ENCODE measurements at places on chromosomes 3 and 15.

- no peaks in the 10 kb centered on the region for H3K27me3 ChIP-seq
- peaks cover 41% of the 10 kb centered on the region for H3K4me1 ChIP-seq
- DNase-seq: peak; percentile 83
- H3K36me3 ChIP-seq: no peaks in the 10 kb centered on the region
These were observed at the start of gene LRRC31 for GRCh38 chr3:169869484-169870220. Gene LRRC31, minus strand, starts transcription at chr3:169869935. Its CDS starts 128 bp downstream, at chr3:169869807.

DNA sequence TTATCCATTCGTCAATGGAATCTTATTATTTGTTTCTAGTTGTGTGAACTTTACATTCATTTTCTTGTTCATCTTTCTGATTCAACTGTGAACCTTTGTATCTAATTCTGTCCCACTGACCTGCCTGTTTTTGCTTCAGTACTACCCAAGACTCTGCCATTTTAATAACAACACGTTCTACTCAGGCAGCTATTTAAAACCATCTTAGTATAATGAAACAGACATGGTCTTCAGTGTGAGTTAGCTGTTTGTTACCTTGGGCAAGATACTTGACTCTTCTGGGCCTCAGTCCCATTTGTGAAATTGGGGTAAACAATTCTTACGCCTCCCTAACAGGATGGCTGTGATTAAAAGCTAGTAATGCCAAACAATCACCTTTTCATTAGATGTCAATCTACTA is 1.6 kb downstream of the BTBD1 start:
- H3K4me1 ChIP-seq: peaks cover 36% of the 10 kb centered on the region
- no peak for DNase-seq
- peak overlapping the region; percentile 86 for H3K27ac ChIP-seq

DNA sequence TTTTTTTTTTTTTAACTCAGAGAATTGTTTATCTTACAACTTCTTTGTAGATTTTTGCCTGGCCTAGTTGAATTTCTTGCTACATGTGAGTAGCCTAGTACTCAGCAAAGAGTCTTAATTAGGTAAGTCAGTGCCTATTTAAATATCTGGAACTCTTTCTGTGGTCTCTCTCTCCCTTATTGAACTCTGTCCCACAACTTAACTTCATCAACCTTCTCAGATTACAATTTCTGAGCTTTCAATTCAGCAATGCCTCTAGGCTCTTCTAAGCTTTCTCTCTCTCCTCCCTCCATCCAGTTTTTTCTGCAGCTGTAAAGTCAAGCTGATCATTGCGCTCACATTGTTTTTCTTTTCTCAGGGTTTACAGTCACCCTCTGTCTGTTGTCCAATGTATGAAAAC is 517.6 kb upstream of the ROBO1 start:
- no peak overlapping the region for H3K27ac ChIP-seq
- no peaks in the 10 kb centered on the region for H3K36me3 ChIP-seq
- no peak for DNase-seq
- no peaks in the 10 kb centered on the region for H3K4me1 ChIP-seq

GRCh38 chr15:80844011-80844732 is 65.0 kb downstream of the CEMIP start:
- H3K27ac ChIP-seq: no peak overlapping the region
- H3K36me3 ChIP-seq: no peaks in the 10 kb centered on the region
- no peak overlapping the region for H3K4me3 ChIP-seq
- no peak for DNase-seq

GRCh38 chr3:198088421-198088955 is 128.5 kb downstream of the LMLN start:
- DNase-seq: no peak
- no peaks in the 10 kb centered on the region for H3K4me1 ChIP-seq
- no peak overlapping the region for H3K27ac ChIP-seq
- H3K36me3 ChIP-seq: no peaks in the 10 kb centered on the region

DNA sequence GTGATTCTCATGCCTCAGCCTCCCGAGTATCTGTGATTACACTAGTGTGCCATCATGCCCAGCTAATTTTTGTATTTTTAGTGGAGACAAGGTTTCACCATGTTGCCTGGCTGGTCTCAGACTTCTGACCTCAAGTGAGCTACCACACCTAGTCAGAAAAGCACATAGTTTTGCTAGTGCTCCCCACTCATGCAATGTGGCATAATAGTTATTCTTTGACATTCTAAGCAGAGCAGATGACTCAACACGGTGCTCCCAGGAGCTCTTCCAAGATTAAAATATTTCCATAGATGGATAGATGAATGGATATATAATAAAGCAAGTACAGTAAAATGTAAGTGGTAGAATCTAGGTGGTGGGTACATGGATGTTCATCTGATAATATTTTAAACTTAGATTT is 53.1 kb upstream of the GK5 start:
- H3K27me3 ChIP-seq: no peaks in the 10 kb centered on the region
- no peak overlapping the region for H3K4me3 ChIP-seq
- no peaks in the 10 kb centered on the region for H3K4me1 ChIP-seq
- no peak overlapping the region for H3K27ac ChIP-seq
- no peak for DNase-seq

- H3K4me3 ChIP-seq: no peak overlapping the region
- DNase-seq: no peak
- H3K4me1 ChIP-seq: no peaks in the 10 kb centered on the region
- no peaks in the 10 kb centered on the region for H3K27me3 ChIP-seq
- no peak overlapping the region for H3K27ac ChIP-seq
These were observed 78.2 kb downstream of the FAIM start for GRCh38 chr3:138686771-138687221.

DNA sequence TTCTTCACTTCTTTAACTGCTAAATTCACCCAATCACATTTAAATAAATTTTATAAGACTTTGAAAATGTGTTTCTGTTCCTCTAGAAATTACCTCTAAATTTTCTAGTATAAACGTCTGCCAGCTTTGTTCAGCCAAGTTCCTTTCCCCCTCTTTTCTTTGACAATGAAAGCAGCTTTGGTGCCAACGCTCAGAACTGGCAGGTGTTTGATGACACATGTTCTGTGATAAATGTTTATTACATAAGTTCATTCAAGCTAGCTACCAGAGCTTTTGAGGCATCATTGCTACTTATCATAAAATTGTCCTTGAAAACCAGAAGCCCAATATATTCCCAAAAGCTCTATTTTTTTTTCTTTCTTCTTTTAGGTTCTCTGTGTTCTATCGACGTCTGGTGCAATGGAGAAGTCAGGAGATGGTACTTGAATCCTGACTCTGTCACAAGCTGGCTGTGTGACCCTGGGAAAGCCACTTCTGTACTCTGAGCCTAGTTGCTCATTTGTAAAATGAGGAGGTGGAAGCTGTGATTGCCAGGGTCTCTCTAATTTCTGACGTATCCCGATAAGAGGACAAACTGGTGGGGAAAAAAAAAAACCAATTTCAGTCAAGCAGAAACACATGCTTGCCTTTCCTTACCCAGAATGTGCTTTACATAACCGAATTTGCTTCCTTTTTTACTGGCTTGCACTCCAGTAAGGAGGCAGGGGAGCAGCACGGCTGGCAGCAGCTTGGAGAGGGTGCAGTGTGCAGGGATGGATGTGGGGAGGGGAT is 187.1 kb upstream of the LPP start:
- H3K36me3 ChIP-seq: no peaks in the 10 kb centered on the region
- DNase-seq: no peak
- peaks cover 4% of the 10 kb centered on the region for H3K4me1 ChIP-seq
- H3K27me3 ChIP-seq: no peaks in the 10 kb centered on the region
- H3K4me3 ChIP-seq: no peak overlapping the region

- H3K27me3 ChIP-seq: no peaks in the 10 kb centered on the region
- peaks cover 2% of the 10 kb centered on the region for H3K36me3 ChIP-seq
- peaks cover 5% of the 10 kb centered on the region for H3K4me1 ChIP-seq
- DNase-seq: no peak
These were observed 455 bp upstream of the ABHD17C start for GRCh38 chr15:80694611-80695098.

DNA sequence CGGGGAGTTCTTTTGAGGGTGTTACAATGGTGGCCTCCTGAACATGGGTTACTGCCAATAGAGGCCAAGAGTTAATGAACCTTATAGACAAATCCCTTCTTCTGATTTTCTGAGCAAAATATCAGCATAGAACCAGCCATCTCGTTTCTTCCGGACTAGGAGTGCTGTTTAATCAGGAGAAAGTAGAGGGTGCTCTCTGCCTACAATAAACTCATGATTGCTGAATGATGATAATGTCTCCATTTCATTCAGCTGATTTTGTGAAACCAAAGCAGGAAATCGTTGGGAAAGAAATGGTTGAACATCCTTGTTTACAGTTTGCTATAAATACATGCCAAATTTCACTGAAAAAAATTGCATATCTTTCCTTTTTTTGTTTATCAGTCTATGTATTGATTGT is 142.8 kb upstream of the PLSCR5 start:
- DNase-seq: peak; percentile 2
- no peaks in the 10 kb centered on the region for H3K36me3 ChIP-seq
- no peak overlapping the region for H3K4me3 ChIP-seq
- no peaks in the 10 kb centered on the region for H3K27me3 ChIP-seq
- no peak overlapping the region for H3K27ac ChIP-seq

- H3K4me1 ChIP-seq: no peaks in the 10 kb centered on the region
- no peaks in the 10 kb centered on the region for H3K36me3 ChIP-seq
- no peak overlapping the region for H3K4me3 ChIP-seq
- peaks cover 13% of the 10 kb centered on the region for H3K27me3 ChIP-seq
These were observed 42.3 kb upstream of the FXR1 start for GRCh38 chr3:180870008-180870699.

DNA sequence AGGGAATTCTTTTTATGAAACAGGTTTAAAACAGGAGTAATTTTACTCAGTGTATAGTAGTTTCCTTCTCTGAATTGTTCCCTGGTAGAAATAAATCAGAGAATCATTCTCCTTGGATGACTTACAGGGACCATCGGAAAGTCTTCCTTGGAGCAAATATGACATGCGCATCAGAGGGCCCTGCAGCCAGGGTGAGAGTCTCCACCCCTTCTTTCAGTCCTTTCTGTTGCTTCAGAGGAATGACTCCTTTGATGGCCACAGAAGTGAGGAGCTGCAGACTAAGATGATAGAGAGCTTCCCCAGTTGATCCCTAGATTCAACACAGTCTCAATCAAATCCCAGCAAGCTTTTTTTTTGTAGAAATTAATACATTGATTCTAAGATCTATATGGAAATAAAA is 294.8 kb upstream of the UMPS start:
- no peak for DNase-seq
- no peaks in the 10 kb centered on the region for H3K36me3 ChIP-seq
- H3K27ac ChIP-seq: no peak overlapping the region
- no peak overlapping the region for H3K4me3 ChIP-seq
- H3K4me1 ChIP-seq: no peaks in the 10 kb centered on the region
- no peaks in the 10 kb centered on the region for H3K27me3 ChIP-seq

DNA sequence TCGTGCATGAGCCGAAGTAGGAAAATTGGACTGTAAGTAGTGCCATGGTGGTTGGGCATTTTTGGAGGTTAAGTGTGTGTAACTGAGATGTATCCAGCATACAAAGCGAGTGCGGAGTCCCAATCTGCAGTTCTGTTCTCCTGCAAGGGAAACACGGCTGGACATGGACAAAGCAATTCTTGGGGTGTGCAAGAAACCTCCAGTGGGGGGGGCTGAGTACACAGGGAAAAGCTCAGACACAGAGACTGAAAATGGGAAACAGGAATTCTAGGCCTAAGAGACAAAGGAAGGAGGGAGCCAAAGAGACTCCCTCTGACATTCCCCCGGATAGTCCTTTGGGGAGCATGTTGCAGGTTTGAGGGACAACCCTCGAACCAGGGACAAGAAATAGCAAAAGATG is 83.2 kb upstream of the PLSCR4 start:
- H3K27ac ChIP-seq: no peak overlapping the region
- no peaks in the 10 kb centered on the region for H3K27me3 ChIP-seq
- DNase-seq: peak; percentile 4

DNA sequence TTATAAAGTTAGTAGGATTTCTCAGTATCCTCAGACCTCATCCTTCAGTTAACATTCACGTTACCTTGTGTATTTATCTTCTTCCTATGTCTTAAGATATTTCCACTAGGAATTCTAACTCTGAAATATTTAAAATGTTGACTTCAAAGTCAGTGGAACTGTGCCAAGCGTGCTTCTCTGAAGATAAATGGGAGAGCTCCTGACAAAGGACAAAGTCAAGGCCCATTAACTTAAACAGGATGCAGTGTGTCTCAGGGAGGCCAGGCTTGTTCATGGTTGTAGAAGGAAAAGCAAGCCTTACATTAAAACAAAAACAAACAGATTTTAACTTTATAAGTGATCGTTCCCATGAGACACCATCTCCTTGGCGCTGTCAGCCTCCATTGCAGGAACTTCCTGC is 41.5 kb downstream of the ABHD17C start:
- H3K4me3 ChIP-seq: no peak overlapping the region
- peak; percentile 38 for DNase-seq
- no peak overlapping the region for H3K27ac ChIP-seq

- no peak for DNase-seq
- H3K4me3 ChIP-seq: no peak overlapping the region
- H3K4me1 ChIP-seq: no peaks in the 10 kb centered on the region
- no peaks in the 10 kb centered on the region for H3K27me3 ChIP-seq
These were observed 768.6 kb downstream of the ZPLD1 start for GRCh38 chr3:103203441-103203840.

DNA sequence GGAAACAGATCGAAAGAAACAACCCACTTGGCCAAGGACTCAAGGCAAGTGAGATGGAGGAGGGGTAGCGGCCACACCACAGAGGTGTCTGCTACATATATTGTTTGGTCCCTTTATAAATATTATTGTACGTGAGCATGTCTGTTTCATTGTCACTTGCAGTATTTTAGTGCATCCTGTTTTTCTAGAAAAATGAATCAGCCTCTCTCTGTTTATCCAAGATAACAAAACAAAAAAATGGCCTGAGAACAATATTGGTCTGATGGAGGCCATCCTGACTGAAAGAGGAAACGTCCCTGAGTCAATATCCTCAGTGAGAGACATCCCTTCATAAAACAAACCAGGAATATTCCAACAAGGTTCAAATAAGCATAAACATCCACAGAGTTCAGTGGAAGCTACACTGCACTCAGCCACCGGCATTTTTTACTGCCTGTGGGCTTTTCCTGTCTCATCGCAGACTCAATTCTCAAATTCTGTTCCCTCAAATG is 42.0 kb downstream of the WWTR1 start:
- H3K4me3 ChIP-seq: no peak overlapping the region
- DNase-seq: no peak
- H3K4me1 ChIP-seq: no peaks in the 10 kb centered on the region
- H3K27ac ChIP-seq: peak overlapping the region; percentile 37
- peaks cover 2% of the 10 kb centered on the region for H3K27me3 ChIP-seq

- no peaks in the 10 kb centered on the region for H3K27me3 ChIP-seq
- no peak overlapping the region for H3K4me3 ChIP-seq
- no peaks in the 10 kb centered on the region for H3K36me3 ChIP-seq
- no peaks in the 10 kb centered on the region for H3K4me1 ChIP-seq
- H3K27ac ChIP-seq: no peak overlapping the region
These were observed 31.0 kb downstream of the GRIP2 start for GRCh38 chr3:14508966-14509795.

GRCh38 chr3:46905661-46906451 is 28.3 kb downstream of the PTH1R start:
- H3K36me3 ChIP-seq: no peaks in the 10 kb centered on the region
- H3K27ac ChIP-seq: no peak overlapping the region
- DNase-seq: no peak
- H3K27me3 ChIP-seq: no peaks in the 10 kb centered on the region
- no peak overlapping the region for H3K4me3 ChIP-seq
- H3K4me1 ChIP-seq: no peaks in the 10 kb centered on the region

GRCh38 chr3:150084128-150084527 is 113.4 kb upstream of the PFN2 start:
- no peak for DNase-seq
- H3K27me3 ChIP-seq: no peaks in the 10 kb centered on the region
- H3K4me3 ChIP-seq: no peak overlapping the region

GRCh38 chr3:197896421-197896820 is 53.6 kb upstream of the RPL35A start:
- no peaks in the 10 kb centered on the region for H3K27me3 ChIP-seq
- no peak overlapping the region for H3K4me3 ChIP-seq
- H3K36me3 ChIP-seq: peaks cover 4% of the 10 kb centered on the region
- no peak overlapping the region for H3K27ac ChIP-seq
- no peak for DNase-seq
- no peaks in the 10 kb centered on the region for H3K4me1 ChIP-seq

All from small intestine (tissue), 16 donors.